Fibroblast of skin of right biceps (primary cell): ENCODE measurements at places on chromosomes 11 and 22.

- DNase-seq, result no peak
These were observed 776.0 kb upstream of the ARHGAP42 start for GRCh38 chr11:99911116-99911515.

- peak; percentile 27 for DNase-seq
These were observed 8.4 kb downstream of the LRRC10B start for GRCh38 chr11:61516675-61517572.

GRCh38 chr11:17381156-17381555 lies 7.3 kb downstream of the KCNJ11 start:
- peak; percentile 51 for DNase-seq

- DNase-seq, result no peak
These were observed 37.1 kb downstream of the IGHMBP2 start for GRCh38 chr11:68940651-68941323.

- DNase-seq, result peak; percentile 96
These were observed 166.4 kb downstream of the KIRREL3 start for GRCh38 chr11:126834149-126834548.

DNA sequence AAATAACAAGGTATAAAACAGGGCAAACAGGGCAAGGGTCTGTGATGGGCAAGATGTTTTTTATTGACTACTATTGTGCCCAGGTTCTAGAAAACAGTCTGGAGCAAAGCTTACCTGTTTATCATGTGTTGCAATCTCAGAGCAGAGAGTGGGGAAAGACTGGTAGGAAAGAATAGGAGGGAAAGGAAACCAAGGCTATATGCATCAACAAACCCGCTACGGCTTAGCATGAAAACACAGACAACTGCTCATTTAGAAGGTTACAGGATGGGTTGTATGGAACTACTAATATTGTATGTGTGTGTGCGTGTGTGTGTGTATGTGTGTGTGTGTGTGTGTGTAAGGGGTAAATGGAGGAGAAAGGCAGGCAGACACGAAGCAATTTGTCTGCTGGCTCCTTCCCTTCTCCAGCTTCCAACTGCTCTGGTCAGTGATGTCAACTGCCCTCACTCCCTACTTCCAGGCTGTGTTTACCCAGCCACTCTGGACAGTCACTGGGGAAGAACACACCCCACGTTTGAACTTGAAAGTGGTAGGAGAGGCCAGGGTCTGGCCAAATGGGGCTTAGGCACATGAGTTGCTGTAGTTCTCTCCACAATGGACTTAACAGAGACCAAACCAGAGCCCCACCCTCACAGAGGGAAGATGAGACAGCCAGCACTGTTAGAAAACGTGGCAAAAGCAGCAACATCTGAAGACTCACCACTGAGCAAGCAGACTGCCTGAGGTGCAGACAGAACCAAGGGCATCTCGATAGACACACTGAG lies 47.0 kb downstream of the GAB2 start:
- DNase-seq, result peak; percentile 35

DNA sequence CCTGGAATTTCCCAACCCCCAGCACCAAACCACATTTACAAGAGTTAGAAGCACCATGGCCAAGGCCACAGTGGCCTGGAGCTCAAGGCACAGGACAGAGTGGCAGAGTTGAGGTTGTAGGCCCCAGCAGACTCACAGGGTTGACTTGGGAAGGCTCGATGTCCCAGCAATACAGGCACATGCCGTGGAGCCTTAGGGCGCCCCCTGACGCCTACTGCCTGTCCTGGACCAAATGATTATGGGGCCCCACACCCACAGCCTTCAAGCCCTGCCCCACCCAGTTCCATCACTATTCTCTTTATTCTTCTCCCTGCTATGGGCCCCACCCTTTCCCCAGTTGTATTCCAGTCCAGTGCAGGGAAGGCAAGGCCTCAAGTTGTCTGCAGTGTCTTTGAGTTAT lies at the start of gene CCDC179:
TSS of gene CCDC179 (minus strand) at position 234 of the 400 bp plus-strand sequence. CDS start at position 181, 53 bp downstream.
- DNase-seq, result no peak

DNA sequence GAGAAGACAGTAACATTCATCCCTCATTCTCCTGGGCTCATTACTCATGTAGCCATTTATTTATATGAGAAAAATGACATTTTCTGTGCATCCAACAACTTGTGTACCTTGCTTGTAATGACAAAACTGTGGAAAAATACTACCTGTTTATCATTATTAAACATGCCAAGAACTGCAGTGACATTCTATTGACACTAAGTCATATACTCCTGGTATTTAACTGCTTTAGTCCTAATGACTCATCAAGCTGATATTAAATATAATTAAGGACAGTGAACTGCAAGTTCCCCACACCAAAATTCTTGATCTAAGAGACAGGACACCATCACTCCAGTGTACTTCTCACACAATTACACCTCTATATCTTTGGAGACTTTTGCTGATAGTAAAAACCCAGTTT lies 1328.7 kb upstream of the RAG2 start:
- no peak for DNase-seq

DNA sequence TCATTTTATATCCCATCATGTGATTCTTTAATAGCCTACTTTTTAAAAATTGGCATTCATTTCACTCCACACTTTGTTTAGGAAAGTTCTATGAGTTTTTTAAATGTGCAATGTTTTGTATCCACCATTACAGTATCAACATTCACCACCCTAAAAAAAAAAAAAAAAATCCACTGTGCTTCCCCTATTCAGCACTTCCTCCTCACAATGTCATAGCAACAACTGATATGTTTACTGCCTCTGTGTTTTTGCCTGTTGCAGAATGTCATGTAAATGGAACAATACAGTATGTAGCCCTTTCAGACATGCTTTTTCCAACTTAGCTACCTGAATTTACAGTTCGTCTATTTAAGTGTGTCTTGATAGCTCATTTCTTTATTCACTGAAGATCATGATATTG lies 754.2 kb downstream of the FAM181B start:
- no peak for DNase-seq
